Activated CD8-positive, alpha-beta memory T cell treated with anti-CD3 and anti-CD28 coated beads for 48 hours (primary cell): ENCODE measurements at places on chromosomes 7 and 10.

- DNase-seq = no peak
Observed at GRCh38 chr10:78863140-78863905, 205.4 kb upstream of the ZMIZ1 start.

GRCh38 chr7:30246392-30246791, 38.0 kb upstream of the ZNRF2 start:
- no peak for DNase-seq

DNA sequence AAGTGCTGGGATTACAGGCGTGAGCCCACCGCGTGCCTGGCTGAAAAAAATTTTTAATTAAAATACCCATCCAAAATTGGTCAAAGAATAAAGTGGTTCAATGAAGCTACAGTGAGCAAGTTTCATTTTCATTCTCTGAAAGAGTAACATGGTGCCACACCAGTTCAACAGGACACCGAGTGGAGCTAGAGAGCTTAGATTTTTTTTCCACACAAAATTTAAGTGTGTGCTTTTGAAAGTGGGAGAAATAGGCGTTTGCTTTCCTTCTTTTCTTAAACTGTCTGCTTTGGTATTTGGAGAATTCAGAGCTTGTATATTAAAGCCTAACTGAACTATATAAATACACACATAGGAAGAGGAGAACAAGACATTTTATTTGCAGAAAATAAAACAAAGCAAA, 43.4 kb downstream of the BPGM start:
- DNase-seq = no peak

GRCh38 chr10:96964131-96964530, 132.0 kb downstream of the LCOR start:
- no peak for DNase-seq

DNA sequence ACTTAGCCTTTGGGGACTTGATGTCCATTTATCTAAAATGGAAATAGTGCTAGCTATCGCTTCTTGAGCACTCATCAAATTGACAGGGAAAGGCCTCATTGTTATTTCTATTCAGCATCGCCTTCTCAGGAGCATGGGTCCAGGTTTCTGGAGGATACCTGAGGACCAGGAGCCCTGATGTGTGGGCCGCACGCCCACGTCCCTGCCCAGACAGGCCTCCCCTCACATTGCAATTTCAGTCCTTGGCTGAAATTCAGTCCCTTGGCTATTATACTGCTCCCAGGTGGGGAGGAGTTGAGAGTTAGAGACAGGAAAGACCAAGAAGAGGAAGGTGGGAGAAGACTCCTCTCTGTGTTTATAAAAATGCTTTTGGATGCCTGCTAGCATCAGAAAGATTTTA, 38.9 kb downstream of the GPRIN2 start:
- DNase-seq = no peak

- no peak for DNase-seq
Observed at GRCh38 chr10:117884093-117884492, 162.6 kb downstream of the RAB11FIP2 start.

- no peak for DNase-seq
Observed at GRCh38 chr10:109178591-109178990, 744.7 kb downstream of the XPNPEP1 start.

- DNase-seq = no peak
Observed at GRCh38 chr10:59892697-59893096, 13.7 kb downstream of the CCDC6 start.

- DNase-seq = no peak
Observed at GRCh38 chr7:68623030-68623429, 975.2 kb upstream of the AUTS2 start.

GRCh38 chr10:35324196-35324595, 12.1 kb upstream of the CCNY start:
- DNase-seq = no peak

- DNase-seq = no peak
Observed at GRCh38 chr10:72954596-72955554, at the start of gene PLA2G12B. TSS of gene PLA2G12B (minus strand) at chr10:72954806. CDS start at chr10:72954685, 121 bp downstream.

DNA sequence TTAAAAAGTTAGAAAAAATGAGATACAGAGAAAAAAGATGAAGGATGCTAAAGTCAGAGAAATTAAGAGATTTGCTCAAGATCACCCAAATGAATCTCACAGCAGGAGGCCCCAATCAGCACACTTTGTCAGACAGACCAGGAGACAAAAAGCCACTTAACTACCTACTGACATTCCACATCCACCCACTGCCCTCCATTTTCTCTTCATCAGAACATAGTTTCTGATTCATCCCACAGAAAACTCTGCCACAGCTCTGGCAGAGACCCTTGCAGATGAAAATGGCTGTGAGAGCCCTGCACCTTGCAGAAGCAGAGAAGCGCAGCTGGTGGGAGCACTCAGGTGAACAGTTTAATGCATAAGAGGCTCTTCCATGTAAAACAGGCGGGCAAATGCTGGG, 26.6 kb downstream of the DGKI start:
- no peak for DNase-seq

DNA sequence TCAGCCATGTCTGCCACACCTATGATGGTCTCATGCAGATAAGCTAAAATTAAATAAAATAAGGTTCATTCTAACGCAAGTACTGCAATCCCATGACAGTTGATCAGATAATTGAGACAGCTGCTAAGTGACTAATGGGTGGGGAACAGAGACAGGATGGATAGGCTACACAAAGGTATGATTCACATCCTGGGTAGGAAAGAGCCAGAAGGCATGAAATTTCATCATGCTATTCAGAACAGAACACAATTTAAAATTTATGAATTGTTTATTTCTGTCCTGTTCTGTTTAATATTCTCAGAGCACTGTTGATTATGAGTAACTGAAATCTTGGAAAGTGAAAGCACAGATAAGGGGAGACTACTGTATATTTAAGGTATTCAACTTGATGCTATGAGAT, 381.8 kb upstream of the SORCS1 start:
- no peak for DNase-seq

GRCh38 chr7:15130666-15131541, 228.4 kb upstream of the DGKB start:
- no peak for DNase-seq

DNA sequence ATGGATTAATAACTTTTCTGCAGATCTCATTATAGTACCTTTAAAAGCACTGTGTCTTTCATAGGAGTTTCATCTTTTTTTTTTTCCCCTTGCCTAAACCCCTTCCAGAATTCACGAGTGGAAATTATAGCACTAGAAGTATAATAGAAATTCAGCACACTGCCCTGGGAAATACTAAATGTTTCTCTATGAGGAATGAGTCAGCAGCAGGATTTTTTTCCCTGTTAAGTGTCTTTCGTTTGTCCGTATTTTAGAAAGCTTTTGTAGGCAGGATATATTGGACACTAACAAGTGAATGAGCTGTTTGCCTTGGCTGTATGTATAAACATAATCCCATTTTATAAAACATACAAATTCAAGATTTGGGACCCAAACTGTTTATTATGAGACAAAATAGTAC, 105.8 kb downstream of the EXOC4 start:
- no peak for DNase-seq

DNA sequence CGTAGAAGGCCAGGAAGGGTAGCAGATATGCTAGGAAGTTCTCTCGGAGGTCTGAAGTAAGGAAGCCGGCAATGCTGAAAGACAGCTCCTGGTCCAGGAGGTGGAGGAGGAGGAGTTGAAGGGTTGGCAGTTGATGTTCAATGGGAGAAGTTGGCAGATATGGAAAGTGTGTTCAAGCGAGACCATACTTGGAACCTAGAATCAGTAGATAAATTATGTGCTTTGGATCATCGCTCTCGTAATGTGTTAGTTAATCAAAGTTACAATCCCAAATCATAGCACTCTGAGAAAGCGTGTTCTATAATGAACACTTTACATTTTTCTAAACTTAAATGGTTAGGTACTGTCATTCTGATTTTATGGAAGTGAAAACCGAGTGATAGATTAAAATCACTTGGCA, 152.9 kb downstream of the CELF2 start:
- no peak for DNase-seq

- peak; percentile 26 for DNase-seq
Observed at GRCh38 chr7:24756545-24757352, 515 bp downstream of the GSDME start.

- DNase-seq = no peak
Observed at GRCh38 chr10:111824128-111824527, 359.4 kb downstream of the GPAM start.

GRCh38 chr10:10865913-10866312, 151.8 kb upstream of the CELF2 start:
- no peak for DNase-seq

DNA sequence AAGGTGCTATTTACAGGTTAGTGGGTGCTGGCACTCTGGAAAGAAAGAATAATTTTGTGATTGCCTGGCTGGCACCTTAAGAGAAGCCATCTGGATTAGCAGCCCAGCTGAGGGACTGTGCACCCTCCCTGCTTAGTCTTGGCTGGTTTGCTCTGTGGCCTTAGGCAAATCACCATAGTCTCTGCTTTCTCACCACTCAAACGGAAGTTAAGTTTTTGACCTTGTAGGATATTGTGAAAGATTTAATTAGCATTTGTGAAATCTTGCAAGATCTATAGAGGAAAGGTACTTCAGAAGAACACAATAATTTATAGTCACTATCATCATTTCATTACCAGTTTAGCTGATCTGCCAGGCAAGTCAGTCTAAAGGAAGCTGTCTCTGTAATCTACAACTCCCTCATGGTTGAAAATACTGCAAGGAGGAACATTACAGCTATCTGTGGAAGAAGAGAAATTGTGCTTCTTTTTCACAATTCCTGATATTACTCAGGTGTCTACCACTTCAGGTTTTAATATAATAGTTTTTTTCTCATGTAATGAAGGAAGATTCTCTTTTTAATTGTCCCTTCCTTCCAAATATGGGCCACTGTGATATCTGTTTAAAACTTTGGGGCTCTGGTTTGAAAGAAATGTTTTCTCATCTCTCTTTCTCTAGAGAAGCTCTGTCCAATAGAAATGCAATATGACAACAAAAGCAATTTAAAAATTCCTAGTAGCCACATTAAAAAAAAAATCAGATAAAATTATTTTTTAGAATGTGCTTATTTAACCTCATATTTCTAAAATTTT, 219.6 kb downstream of the PTEN start:
- no peak for DNase-seq

- DNase-seq = no peak
Observed at GRCh38 chr10:53687800-53688199, 915.2 kb upstream of the MBL2 start.

DNA sequence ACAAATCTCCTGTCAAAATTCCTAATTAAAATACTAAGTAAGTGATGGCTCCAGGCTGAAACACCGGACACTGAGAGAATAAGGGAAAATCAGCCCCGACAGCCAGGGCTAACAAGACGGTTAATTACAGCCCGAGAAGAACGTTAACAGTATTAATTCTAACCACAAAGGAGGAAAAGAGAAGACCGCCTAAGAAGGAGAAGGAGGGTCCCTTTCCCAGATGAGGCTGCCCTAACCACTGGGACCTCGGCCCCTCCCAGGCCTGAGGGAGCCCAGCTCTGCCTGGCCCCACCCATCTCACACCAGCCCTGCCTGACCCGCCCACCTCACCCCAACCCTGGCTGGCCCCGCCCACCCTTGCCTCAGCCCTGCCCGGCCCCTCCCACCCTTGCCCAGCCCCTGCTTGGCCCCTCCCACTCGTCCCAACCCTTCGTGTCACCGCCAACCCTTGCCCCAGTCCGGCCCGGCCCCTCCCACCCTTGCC, 51.3 kb downstream of the PWWP2B start:
- DNase-seq = peak; percentile 52

GRCh38 chr10:94405406-94405805, 3.1 kb downstream of the TBC1D12 start:
- DNase-seq = no peak

DNA sequence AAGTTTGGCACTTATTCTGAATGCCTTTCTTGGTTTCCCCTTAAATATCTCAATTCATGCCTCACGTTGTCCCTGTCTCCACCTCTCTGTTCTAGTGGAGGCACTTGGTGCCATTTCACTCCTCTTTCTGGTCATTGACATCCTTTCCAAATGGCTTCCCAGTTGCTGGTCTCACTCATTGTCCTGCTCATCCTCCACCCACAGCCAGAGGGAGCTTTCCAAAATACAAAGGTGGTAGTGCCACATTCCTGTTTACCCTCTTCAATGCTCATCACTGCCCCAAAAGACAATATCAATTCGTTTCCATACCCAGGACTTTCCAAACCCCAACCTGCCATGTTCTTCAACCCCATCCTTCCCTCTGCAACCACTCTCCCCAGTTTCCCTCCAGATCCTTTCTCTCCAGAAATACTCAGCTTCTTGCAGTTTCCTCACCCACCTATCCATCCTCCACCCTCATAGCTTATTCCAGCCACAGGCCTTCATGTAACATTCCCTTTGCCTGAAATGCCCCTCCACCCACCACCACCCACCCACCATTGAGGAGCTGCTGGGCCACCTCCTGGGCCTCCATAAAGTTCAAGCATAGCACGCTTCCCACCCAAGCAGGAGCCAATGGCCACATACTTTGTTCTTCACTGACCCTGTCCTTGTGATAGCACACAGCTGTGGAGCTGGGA, 63.1 kb upstream of the ADRB1 start:
- no peak for DNase-seq

DNA sequence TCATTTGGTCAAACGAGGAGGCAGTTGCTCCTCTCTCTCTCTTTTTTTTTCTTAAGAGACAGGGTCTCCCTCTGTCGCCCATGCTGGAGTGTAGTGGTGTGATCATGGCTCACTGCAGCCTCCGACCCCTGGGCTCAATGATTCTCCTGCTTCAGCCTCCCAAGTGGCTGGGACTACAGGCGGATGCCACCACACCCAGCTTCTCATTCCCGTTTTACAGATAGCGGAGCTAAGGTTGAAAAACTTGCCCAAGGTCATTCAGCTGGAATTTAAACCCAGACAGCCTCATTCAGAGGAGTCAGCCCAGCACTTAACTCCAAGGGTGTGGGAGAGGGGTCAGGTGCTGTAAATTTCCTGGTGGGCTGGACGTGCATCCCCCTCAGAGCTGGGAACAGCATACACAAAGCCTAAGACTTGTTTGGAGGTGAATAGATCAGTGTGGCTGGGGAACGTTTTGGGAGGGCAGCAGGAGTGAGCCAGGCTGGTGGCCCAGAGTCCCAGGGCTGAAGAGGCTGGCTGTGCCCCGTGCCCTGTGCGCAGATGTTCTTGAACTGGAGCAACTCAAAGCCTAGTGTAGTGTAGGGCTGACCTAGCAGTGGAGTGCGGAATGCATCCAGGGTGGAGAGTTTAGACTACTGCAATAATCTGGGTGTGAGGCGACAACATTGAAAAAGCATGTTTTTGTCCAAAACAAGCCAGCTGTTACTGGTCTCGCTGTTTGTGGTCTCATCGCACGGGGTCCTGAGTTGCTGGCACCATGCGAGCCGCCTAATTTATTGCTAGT, 2.3 kb downstream of the HTRA1 start:
- no peak for DNase-seq

GRCh38 chr7:4775848-4776623, 613 bp downstream of the AP5Z1 start:
- no peak for DNase-seq

DNA sequence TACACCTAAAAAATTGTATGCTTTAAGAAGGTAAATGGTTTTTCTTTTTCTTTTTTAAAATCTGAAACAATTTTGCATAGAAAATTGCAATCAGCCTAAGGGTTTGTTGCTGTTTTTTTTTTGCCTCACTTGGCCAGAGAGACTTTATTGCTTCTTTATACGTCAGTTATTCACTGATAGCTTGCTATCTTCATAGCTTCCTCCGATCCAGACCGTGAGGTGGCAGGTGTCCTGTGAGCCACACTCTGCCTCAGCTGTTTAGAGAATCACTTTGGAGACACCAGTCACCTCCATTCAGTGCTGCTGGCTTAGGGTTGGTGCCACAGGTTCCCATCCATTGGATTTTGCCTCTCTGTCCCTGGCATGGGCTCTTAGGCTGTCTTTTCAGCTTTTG, 68.0 kb downstream of the HHEX start:
- no peak for DNase-seq
